ENCODE measurements at places on chromosomes 6 and 20. TPM values are rescaled to one million over a fixed set of nuclear protein-coding genes. Genes with fewer than 3 reads are reported as not detected.

GRCh38 chr6:22432060-22432459 lies 135.2 kb upstream of the PRL start:
- DNase-seq: no peak
- no peaks in the 10 kb centered on the region for H3K27me3 ChIP-seq
- no peak overlapping the region for H3K27ac ChIP-seq

- no peaks in the 10 kb centered on the region for H3K4me1 ChIP-seq
- H3K4me3 ChIP-seq: no peak overlapping the region
- DNase-seq: no peak
- no peaks in the 10 kb centered on the region for H3K27me3 ChIP-seq
- H3K36me3 ChIP-seq: peaks cover 3% of the 10 kb centered on the region
- no peak overlapping the region for H3K27ac ChIP-seq
Observed at GRCh38 chr6:159777240-159777904, 12.0 kb downstream of the TCP1 start.

GRCh38 chr20:51365670-51366069 lies 176.8 kb downstream of the NFATC2 start:
- no peak overlapping the region for H3K27ac ChIP-seq
- no peaks in the 10 kb centered on the region for H3K27me3 ChIP-seq
- DNase-seq: no peak
- H3K36me3 ChIP-seq: no peaks in the 10 kb centered on the region
- H3K4me1 ChIP-seq: peaks cover 3% of the 10 kb centered on the region
- no peak overlapping the region for H3K4me3 ChIP-seq

DNA sequence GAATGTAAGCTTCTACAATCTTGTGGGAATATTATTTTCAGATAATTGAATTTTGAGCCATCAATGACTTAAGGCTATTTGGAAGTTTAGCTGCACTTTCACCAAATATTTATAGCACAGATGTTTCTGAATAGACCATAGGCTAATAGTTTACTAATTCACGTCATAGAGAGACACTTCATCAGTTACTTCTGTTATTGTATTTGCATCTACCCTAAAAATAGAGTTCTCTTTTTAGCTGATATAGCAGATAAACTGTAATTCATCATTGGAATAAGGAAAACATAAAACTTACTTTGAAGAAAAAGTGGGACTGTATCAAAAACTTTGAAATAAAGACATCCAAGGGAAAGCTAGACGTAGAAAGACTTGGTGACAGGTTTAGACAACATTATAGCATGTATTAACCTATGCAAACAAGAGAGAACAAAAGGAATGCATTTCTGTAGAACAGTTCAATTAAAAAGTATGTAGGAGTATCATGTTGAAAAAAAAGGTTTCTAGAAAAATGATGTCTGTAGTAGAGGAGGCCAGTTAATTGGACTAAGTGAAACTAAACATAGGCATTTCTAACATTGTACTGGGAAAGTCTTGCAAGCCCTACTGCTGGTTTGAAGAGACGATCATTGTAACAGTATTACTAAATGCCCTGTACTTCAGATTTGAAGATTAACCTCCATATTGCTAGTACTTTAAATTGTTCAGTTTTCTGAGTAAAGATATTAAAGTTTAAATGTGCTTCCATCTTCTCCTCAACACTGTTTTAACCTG lies 123.3 kb downstream of the ZFAND3 start:
- H3K27ac ChIP-seq: no peak overlapping the region
- H3K4me1 ChIP-seq: peaks cover 17% of the 10 kb centered on the region
- no peaks in the 10 kb centered on the region for H3K36me3 ChIP-seq
- no peaks in the 10 kb centered on the region for H3K27me3 ChIP-seq
- 0 out of 2 replicates have a peak overlapping the region, but pooled peaks have one; percentile 39 for H3K4me3 ChIP-seq
- no peak for DNase-seq

GRCh38 chr20:20406306-20406705 lies 38.4 kb downstream of the INSM1 start:
- no peaks in the 10 kb centered on the region for H3K36me3 ChIP-seq
- no peaks in the 10 kb centered on the region for H3K27me3 ChIP-seq
- H3K4me3 ChIP-seq: no peak overlapping the region
- no peak for DNase-seq
- no peaks in the 10 kb centered on the region for H3K4me1 ChIP-seq

GRCh38 chr6:15109338-15110090 lies 136.4 kb upstream of the JARID2 start:
- DNase-seq: no peak
- H3K27ac ChIP-seq: no peak overlapping the region
- H3K4me3 ChIP-seq: no peak overlapping the region

DNA sequence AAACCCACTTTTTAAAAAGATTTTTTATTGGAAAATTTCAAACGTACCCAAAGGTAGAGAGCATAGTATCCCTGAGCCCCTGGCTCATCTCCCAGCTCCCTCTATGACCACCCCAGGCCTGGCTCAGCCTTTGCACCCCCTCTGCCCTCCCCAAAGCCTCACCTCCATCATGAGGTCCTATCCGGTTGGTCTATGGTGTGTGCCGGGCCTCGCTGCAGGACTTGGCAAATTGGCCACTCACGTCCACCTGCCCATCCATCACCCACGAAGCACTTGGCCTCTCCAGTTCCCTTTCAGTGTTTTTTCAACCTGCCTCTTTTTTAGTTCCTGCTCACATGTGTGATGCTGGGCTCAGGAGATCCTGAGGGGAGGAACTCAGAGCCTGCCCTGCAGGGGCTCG lies 147.4 kb downstream of the CDH4 start:
- H3K4me3 ChIP-seq: no peak overlapping the region
- no peak overlapping the region for H3K27ac ChIP-seq
- H3K4me1 ChIP-seq: no peaks in the 10 kb centered on the region

GRCh38 chr20:3783511-3784195 lies 2.4 kb upstream of the SPEF1 start:
- H3K27me3 ChIP-seq: peaks cover 3% of the 10 kb centered on the region
- H3K4me1 ChIP-seq: peaks cover 17% of the 10 kb centered on the region
- H3K36me3 ChIP-seq: no peaks in the 10 kb centered on the region
- DNase-seq: no peak
- no peak overlapping the region for H3K27ac ChIP-seq

- H3K4me1 ChIP-seq: no peaks in the 10 kb centered on the region
- H3K4me3 ChIP-seq: no peak overlapping the region
- DNase-seq: no peak
Observed at GRCh38 chr20:34433391-34433790, 70.3 kb downstream of the ITCH start.

GRCh38 chr20:24998121-24998520 lies 5.6 kb upstream of the APMAP start:
- H3K27me3 ChIP-seq: no peaks in the 10 kb centered on the region
- H3K27ac ChIP-seq: no peak overlapping the region
- no peak for DNase-seq

DNA sequence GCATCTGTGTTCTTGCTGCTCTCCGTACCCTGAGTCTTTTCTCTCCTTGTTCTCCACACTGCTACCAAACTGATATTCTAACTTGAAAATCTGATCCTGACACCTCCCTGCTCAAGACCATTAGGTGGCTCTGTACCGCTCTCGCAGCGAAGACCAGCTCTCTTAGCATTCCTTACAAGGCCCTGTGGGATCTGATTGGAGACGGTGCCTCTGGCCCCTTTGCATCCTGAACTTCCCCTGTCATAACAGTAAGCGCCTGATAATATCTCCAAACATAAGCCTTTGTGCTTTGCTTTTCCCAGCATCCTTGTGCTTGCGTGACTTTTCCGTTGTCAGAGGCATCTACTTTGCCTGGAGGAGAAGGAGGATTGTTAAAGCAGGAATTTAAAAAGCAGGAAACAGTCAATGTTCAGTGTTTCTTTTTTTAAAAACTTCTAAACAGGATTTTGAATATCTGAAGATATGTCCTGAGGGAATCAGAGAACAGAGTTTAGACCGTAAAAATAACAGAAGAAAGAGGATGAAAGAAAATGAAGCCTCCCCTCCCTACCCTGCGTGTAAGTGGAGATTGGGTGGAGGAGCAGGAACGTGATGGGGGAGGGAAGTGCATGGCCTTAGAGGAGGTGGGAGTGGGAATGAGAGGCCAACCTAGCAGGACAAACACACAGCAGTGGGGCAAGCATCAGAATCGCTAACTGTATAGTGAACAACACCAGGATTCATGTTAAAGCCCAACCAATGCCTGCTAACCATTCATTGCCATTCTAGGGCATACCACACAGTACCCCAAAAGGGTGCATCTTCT lies 89.2 kb upstream of the STMND1 start:
- H3K27ac ChIP-seq: no peak overlapping the region
- H3K4me1 ChIP-seq: no peaks in the 10 kb centered on the region
- no peaks in the 10 kb centered on the region for H3K36me3 ChIP-seq
- no peaks in the 10 kb centered on the region for H3K27me3 ChIP-seq

GRCh38 chr6:50410579-50410978 lies 302.7 kb upstream of the TFAP2D start:
- no peak overlapping the region for H3K27ac ChIP-seq
- no peaks in the 10 kb centered on the region for H3K36me3 ChIP-seq
- no peaks in the 10 kb centered on the region for H3K27me3 ChIP-seq

GRCh38 chr20:35145141-35145564 lies 2.0 kb downstream of the EDEM2 start:
- DNase-seq: peak; percentile 23
- peaks cover 13% of the 10 kb centered on the region for H3K4me1 ChIP-seq
- no peaks in the 10 kb centered on the region for H3K36me3 ChIP-seq
- no peak overlapping the region for H3K4me3 ChIP-seq
- H3K27ac ChIP-seq: peak overlapping the region; percentile 56

- H3K4me3 ChIP-seq: no peak overlapping the region
- no peaks in the 10 kb centered on the region for H3K27me3 ChIP-seq
- peaks cover 24% of the 10 kb centered on the region for H3K4me1 ChIP-seq
- no peak overlapping the region for H3K27ac ChIP-seq
- no peaks in the 10 kb centered on the region for H3K36me3 ChIP-seq
Observed at GRCh38 chr6:151381722-151382121, 9.6 kb downstream of the ZBTB2 start.

GRCh38 chr6:21033575-21034026 lies 499.3 kb downstream of the CDKAL1 start:
- no peaks in the 10 kb centered on the region for H3K27me3 ChIP-seq
- no peak for DNase-seq
- H3K4me1 ChIP-seq: peaks cover 4% of the 10 kb centered on the region
- H3K4me3 ChIP-seq: no peak overlapping the region

DNA sequence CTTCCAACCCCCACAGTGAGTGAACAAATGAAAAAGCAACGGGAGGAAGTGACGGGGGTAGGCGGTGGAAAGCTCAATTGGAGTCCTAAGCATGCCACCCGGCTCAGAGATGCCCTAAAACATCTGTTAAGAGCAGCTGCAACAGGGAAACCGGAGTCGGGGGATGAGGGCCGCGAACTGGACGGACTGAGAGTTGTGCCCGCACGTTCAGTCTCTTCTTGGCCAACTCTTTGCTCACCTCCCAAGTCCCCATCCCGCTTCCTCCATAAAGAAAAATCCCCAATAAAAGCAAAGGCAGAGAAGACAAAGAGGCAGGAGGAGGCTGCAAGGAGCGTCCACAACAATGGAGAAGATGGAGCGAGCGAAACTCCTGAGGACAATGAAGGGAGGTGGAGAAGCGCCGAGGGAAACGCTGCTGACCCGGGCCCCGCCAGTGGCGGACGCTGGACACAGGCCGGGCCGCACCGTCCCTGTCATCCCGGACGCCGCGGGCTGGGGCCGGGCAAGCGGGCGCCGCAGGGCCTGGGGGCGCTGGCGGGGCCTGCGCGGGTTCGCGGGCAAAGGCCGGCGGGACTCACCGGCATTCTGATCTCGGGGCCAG lies 600 bp downstream of the SEC63 start:
- H3K27ac ChIP-seq: peak overlapping the region; percentile 76
- no peaks in the 10 kb centered on the region for H3K4me1 ChIP-seq
- H3K4me3 ChIP-seq: peak overlapping the region; percentile 86
- DNase-seq: no peak
- no peaks in the 10 kb centered on the region for H3K27me3 ChIP-seq
- H3K36me3 ChIP-seq: no peaks in the 10 kb centered on the region

DNA sequence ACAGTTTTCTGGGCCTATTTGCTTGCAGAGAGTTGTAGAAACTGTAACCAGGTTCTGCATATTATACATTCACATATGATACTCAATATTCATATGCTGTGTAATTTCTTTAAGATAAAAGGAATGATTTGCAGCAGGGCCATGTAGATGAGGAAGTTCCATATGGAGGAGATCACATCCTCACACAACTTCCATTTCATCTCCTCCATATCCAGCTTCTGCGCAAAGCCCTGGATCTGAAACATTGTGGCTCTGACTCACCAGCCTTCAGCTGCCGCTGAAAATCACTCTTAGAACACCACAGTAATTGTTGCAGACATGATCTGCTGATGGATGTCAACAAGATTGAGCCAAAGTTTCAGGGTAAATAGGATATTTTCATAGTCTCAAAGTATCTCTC lies 57.7 kb downstream of the PXDC1 start:
- H3K4me3 ChIP-seq: no peak overlapping the region
- H3K27ac ChIP-seq: no peak overlapping the region
- no peaks in the 10 kb centered on the region for H3K27me3 ChIP-seq
- H3K4me1 ChIP-seq: no peaks in the 10 kb centered on the region
- no peak for DNase-seq

DNA sequence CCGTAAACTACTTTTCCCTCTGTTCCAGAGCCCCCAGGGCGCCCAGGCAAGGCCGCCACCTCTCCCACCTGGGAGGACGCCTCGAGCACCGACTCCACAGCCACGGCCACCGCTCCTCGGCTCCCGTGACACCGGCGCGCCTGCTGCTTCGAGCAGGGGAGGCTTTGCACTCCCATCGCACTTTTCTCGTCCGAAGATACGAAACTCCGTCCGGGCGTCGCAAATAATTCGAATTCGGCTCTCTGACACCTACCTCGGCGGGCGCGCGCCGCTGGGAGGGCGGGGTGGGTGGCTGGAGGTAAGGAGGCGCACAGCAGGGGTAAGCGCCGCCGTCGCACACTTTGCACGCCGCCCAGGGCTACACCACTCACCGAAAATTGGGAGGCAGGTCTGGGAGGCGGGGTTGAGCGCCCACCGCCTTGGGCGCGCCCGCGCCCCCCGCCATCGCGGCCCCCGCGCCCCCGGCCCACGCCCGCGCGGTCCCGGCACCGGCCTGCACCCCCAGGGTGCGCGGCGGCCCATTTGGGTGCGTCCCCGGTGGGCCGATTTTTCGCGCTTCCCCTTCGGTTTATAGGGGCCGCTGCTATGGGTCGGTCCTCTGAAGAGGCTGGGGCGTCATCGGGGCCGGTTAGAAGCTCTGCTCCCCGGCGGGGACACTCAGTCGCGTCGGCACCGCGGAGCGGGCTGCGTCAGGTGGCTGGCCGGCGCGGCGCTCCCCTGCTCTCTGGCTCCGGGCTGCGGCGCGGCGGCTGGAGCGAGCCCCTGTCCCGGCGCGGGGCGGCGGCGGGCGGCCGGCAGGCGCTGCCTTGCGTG lies 36.2 kb downstream of the GNAS start:
- DNase-seq: no peak
- peaks cover 16% of the 10 kb centered on the region for H3K4me1 ChIP-seq
- no peaks in the 10 kb centered on the region for H3K36me3 ChIP-seq
- H3K27me3 ChIP-seq: no peaks in the 10 kb centered on the region

- no peaks in the 10 kb centered on the region for H3K27me3 ChIP-seq
- H3K4me3 ChIP-seq: no peak overlapping the region
- no peak for DNase-seq
Observed at GRCh38 chr20:50385733-50386640, 124.2 kb upstream of the PTPN1 start.

The EPHA7 gene
- not detected for total RNA-seq

The TRDN gene
- total RNA-seq: not detected

The SMLR1 gene
- 0.08 TPM for total RNA-seq

The FLOT1 gene
- 111 TPM for total RNA-seq

The ARMC12 gene
- 1.0 TPM for total RNA-seq

The PRL gene
- total RNA-seq: 20.3 TPM

The CNKSR3 gene
- 0.31 TPM for total RNA-seq

The HTR1E gene
- not detected for total RNA-seq

The ATP6V1G2 gene
- 3.5 TPM for total RNA-seq

The JPH2 gene
- total RNA-seq: not detected

The NFATC2 gene
- total RNA-seq: 20.0 TPM
